Ascending aorta (tissue), 2 donors: ENCODE measurements at places on chromosomes 2 and 18. TPM values are rescaled to one million over a fixed set of nuclear protein-coding genes. Genes with fewer than 3 reads are reported as not detected.

- peaks cover 42% of the 10 kb centered on the region for H3K36me3 ChIP-seq
- no peaks in the 10 kb centered on the region for H3K27me3 ChIP-seq
- H3K4me1 ChIP-seq = no peaks in the 10 kb centered on the region
- H3K27ac ChIP-seq = no peak overlapping the region
- no peak for DNase-seq
- no peak overlapping the region for H3K4me3 ChIP-seq
Measured at GRCh38 chr18:26052505-26052904, 37.9 kb downstream of the SS18 start.

GRCh38 chr18:27206411-27206810 lies 21.3 kb upstream of the CHST9 start:
- no peaks in the 10 kb centered on the region for H3K27me3 ChIP-seq
- H3K4me3 ChIP-seq = no peak overlapping the region
- H3K36me3 ChIP-seq = no peaks in the 10 kb centered on the region
- no peak overlapping the region for H3K27ac ChIP-seq

Gene VWC2L
- total RNA-seq = not detected

GRCh38 chr2:43751476-43751990 lies 22.3 kb upstream of the DYNC2LI1 start:
- H3K27ac ChIP-seq = no peak overlapping the region
- DNase-seq = no peak
- peaks cover 5% of the 10 kb centered on the region for H3K4me1 ChIP-seq
- no peak overlapping the region for H3K4me3 ChIP-seq

Gene KCNF1
- not detected for total RNA-seq

DNA sequence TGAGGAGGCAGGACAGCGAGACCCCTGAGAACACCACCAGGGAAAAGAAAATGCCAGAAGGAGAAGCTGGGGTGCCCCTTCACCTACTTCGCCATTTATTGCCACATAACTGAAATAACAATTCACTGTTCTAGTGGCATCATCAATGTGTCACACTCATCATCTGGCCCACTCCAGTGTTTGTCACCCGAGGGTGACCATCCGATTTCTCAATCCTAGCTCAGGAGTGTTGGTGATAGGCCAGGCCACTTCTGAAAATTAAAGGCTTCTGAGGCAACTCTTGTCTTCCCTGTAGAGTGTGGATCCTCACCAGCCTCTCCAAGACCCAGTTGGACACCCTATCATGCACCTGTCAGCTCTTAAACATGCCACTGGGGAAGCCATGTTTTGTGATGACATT lies 62.9 kb upstream of the BZW1 start:
- H3K36me3 ChIP-seq = no peaks in the 10 kb centered on the region
- DNase-seq = no peak
- no peaks in the 10 kb centered on the region for H3K27me3 ChIP-seq
- H3K4me1 ChIP-seq = peaks cover 12% of the 10 kb centered on the region
- peak overlapping the region; percentile 79 for H3K27ac ChIP-seq

Gene LRRC30
- not detected for total RNA-seq

Gene RUFY4
- not detected for total RNA-seq

GRCh38 chr18:1825296-1825695 lies 746.0 kb downstream of the METTL4 start:
- no peaks in the 10 kb centered on the region for H3K36me3 ChIP-seq
- no peak overlapping the region for H3K4me3 ChIP-seq
- H3K4me1 ChIP-seq = no peaks in the 10 kb centered on the region
- no peak overlapping the region for H3K27ac ChIP-seq
- no peak for DNase-seq

- peaks cover 21% of the 10 kb centered on the region for H3K4me1 ChIP-seq
- peak; percentile 80 for DNase-seq
- peak overlapping the region; percentile 28 for H3K4me3 ChIP-seq
- H3K36me3 ChIP-seq = no peaks in the 10 kb centered on the region
- H3K27me3 ChIP-seq = no peaks in the 10 kb centered on the region
Measured at GRCh38 chr2:206968134-206969086, 29.1 kb downstream of the CPO start.

Gene CRYBA2
- not detected for total RNA-seq

DNA sequence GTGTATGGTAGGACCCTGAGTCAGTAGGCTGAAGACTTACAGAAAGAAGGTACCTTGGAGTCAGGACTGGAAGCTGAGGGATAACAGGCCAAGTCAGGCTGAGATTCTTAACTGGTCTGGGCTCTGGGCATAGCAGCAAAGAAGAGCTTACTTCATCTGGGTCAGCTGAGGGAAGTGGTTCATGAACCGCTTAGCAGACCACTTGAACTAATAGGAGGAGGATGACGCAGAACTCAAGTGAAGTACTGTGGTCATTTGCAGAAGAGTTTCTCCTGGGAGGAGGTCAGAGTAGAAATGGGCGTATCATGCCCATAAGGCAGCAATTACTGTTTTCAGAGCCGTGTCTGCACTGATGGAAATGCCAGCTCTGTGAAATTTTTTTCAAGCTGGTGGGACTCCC lies 164.5 kb downstream of the LCLAT1 start:
- H3K4me3 ChIP-seq = no peak overlapping the region
- H3K36me3 ChIP-seq = no peaks in the 10 kb centered on the region
- no peaks in the 10 kb centered on the region for H3K4me1 ChIP-seq
- no peak for DNase-seq
- no peak overlapping the region for H3K27ac ChIP-seq

Gene LCT
- total RNA-seq = not detected

GRCh38 chr2:232731470-232731869 lies 34.3 kb downstream of the GIGYF2 start:
- H3K27me3 ChIP-seq = no peaks in the 10 kb centered on the region
- no peak overlapping the region for H3K4me3 ChIP-seq
- peaks cover 42% of the 10 kb centered on the region for H3K36me3 ChIP-seq
- H3K27ac ChIP-seq = no peak overlapping the region

GRCh38 chr18:45688113-45688512 lies 35.9 kb upstream of the SLC14A1 start:
- H3K36me3 ChIP-seq = no peaks in the 10 kb centered on the region
- H3K27ac ChIP-seq = no peak overlapping the region
- no peak overlapping the region for H3K4me3 ChIP-seq
- no peaks in the 10 kb centered on the region for H3K4me1 ChIP-seq

- H3K4me1 ChIP-seq = peaks cover 6% of the 10 kb centered on the region
- H3K36me3 ChIP-seq = no peaks in the 10 kb centered on the region
- peak overlapping the region; percentile 54 for H3K4me3 ChIP-seq
- peak overlapping the region; percentile 56 for H3K27ac ChIP-seq
- H3K27me3 ChIP-seq = peaks cover 4% of the 10 kb centered on the region
Measured at GRCh38 chr2:127024769-127025358, 82.1 kb downstream of the BIN1 start.

- no peaks in the 10 kb centered on the region for H3K36me3 ChIP-seq
- H3K27me3 ChIP-seq = no peaks in the 10 kb centered on the region
- no peak overlapping the region for H3K27ac ChIP-seq
- no peak overlapping the region for H3K4me3 ChIP-seq
Measured at GRCh38 chr2:230868947-230869913, 4.5 kb downstream of the ITM2C start.

GRCh38 chr2:219643788-219644398 lies 16.5 kb downstream of the SLC4A3 start:
- no peak overlapping the region for H3K4me3 ChIP-seq
- DNase-seq = no peak
- H3K27ac ChIP-seq = no peak overlapping the region
- H3K36me3 ChIP-seq = no peaks in the 10 kb centered on the region

DNA sequence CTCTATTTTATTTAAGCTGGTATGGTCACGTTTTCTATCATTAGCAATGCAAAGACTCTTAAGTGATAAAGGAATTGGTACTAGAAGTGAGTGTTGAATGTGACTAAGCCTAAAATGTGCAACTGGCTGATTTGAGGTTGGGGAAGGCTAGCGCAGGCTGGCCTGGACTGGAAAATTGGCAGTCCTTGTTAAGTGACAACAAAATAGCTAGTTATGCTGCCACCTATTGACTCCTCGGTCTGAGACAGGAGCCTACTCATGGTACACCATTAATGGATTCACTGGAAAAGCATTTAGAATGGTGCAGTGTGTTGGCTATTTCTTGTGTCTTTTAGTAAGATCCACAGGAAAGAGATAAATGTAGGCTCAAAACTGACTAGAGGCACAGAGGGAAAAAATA lies 5.7 kb upstream of the WIPF1 start:
- no peak overlapping the region for H3K27ac ChIP-seq
- H3K27me3 ChIP-seq = no peaks in the 10 kb centered on the region
- DNase-seq = peak; percentile 83

- no peak overlapping the region for H3K27ac ChIP-seq
- H3K36me3 ChIP-seq = no peaks in the 10 kb centered on the region
- H3K4me1 ChIP-seq = peaks cover 15% of the 10 kb centered on the region
- no peak for DNase-seq
Measured at GRCh38 chr2:200350850-200351285, 44.4 kb downstream of the SPATS2L start.

- no peaks in the 10 kb centered on the region for H3K36me3 ChIP-seq
- H3K27ac ChIP-seq = no peak overlapping the region
- H3K4me3 ChIP-seq = no peak overlapping the region
- no peaks in the 10 kb centered on the region for H3K27me3 ChIP-seq
- DNase-seq = no peak
Measured at GRCh38 chr2:3132466-3132865, 245.2 kb downstream of the EIPR1 start.

DNA sequence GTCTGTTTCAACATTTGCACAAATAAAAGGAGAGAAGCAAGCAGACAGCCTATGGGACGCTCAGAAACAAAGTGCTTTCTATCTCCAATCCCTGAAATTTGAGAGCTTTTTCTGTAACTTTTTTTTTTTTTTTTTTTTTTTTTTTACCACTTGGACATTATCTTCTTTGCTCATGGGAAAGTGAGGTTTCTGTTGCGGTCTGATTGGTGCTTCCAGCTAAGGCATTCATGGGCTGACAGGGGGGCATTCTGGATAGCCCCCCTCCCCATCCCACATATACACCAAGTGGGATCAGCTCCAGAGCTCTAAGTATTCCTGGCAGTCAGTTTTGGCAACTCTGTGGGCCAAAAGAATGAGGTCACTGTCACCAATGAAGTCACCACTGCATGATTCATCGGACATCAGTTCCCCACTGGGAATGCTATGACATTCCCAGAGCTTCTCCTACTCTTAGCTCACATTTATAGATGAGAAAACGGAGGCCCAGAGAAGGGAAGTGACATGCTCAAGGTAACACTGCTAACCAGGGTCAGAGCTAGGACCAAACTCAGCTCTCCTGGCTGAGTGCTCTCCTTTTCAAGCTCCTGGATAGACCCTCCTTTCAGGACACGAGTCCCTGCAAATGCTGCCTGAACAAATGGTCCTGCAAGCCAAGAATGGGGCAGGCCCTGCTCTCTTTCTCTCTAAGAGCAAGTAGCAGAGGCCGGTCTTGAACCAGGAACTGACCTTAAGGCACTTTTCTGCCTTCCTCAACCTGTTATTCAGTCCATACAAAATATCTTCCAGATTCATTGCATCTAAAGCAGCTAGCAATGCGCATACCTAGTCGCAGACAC lies 61.3 kb downstream of the TMEM247 start:
- peak overlapping the region; percentile 85 for H3K27ac ChIP-seq
- H3K36me3 ChIP-seq = no peaks in the 10 kb centered on the region
- peaks cover 31% of the 10 kb centered on the region for H3K4me1 ChIP-seq
- no peaks in the 10 kb centered on the region for H3K27me3 ChIP-seq
- no peak for DNase-seq

- no peak overlapping the region for H3K27ac ChIP-seq
- H3K4me3 ChIP-seq = no peak overlapping the region
- H3K4me1 ChIP-seq = no peaks in the 10 kb centered on the region
- no peak for DNase-seq
Measured at GRCh38 chr2:179525340-179525739, 260.7 kb upstream of the SESTD1 start.

GRCh38 chr2:173079973-173080860 lies 4.6 kb downstream of the MAP3K20 start:
- H3K27ac ChIP-seq = no peak overlapping the region
- H3K4me1 ChIP-seq = no peaks in the 10 kb centered on the region
- DNase-seq = no peak
- no peaks in the 10 kb centered on the region for H3K36me3 ChIP-seq
- H3K27me3 ChIP-seq = no peaks in the 10 kb centered on the region

DNA sequence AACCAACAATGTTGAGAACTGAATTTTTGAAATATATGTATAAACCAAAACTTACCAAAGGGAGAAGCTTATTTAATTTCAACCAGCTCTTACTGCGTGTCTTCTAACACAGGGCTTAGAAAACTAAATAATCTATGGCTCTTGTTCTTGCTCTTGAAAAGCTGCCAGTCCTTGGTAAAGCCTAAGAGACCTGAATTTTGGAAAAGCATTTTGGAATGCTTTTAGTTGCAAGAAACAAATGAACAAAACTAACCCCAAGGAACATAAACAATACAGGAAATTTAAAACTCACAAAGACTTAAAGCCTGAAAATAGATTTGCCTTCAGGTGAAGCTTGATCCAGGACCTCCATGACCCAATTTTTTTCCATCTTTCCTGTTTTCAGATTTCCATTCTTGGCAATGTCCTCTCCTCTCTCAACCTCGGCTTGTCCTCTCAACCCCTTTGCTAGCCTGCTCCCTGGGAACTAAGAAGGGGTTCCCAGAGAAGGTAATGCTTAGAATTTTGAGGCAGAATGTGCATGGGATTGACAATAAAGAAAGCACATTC lies 169.8 kb upstream of the NCK2 start:
- peaks cover 4% of the 10 kb centered on the region for H3K4me1 ChIP-seq
- DNase-seq = no peak
- no peaks in the 10 kb centered on the region for H3K36me3 ChIP-seq
- no peak overlapping the region for H3K4me3 ChIP-seq
- H3K27me3 ChIP-seq = no peaks in the 10 kb centered on the region

DNA sequence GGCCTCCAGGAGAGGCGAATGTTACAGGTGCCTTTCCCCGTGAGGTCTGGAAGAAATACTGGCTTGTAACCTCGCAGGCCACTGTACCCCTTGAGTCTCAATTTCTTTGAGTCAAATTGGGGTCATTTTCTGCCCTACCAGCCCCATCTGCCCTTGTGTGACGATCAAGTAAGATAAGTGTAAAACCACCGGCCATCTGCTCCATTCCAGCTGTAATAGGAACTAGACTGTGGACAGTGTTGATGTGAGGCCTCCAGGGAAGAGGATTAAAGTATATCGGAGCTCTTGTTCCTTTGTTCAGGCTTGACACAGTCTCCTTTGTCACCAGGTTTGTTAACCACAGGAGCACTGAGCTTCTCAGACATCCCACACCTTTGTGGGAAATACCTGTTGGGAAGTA lies 65.6 kb downstream of the MRPS9 start:
- no peaks in the 10 kb centered on the region for H3K27me3 ChIP-seq
- peaks cover 14% of the 10 kb centered on the region for H3K36me3 ChIP-seq

Gene CYRIA
- 7.1 TPM for total RNA-seq

Gene SERPINB7
- total RNA-seq = not detected

GRCh38 chr2:37343537-37344434 lies 644 bp upstream of the QPCT start:
- H3K27ac ChIP-seq = peak overlapping the region; percentile 18
- H3K27me3 ChIP-seq = no peaks in the 10 kb centered on the region
- no peak for DNase-seq

GRCh38 chr2:121078899-121079298 lies 206.1 kb downstream of the TFCP2L1 start:
- H3K4me3 ChIP-seq = no peak overlapping the region
- no peak for DNase-seq
- H3K27ac ChIP-seq = no peak overlapping the region
- H3K36me3 ChIP-seq = no peaks in the 10 kb centered on the region

GRCh38 chr2:18976168-18976961 lies 382.1 kb downstream of the OSR1 start:
- H3K27me3 ChIP-seq = no peaks in the 10 kb centered on the region
- peak overlapping the region; percentile 51 for H3K27ac ChIP-seq
- no peak for DNase-seq
- H3K4me1 ChIP-seq = peaks cover 23% of the 10 kb centered on the region

Gene CD207
- total RNA-seq = not detected

GRCh38 chr2:53497020-53497419 lies 270.6 kb upstream of the CHAC2 start:
- H3K4me1 ChIP-seq = no peaks in the 10 kb centered on the region
- H3K36me3 ChIP-seq = no peaks in the 10 kb centered on the region
- no peak for DNase-seq
